ENCODE measurements at places on chromosomes 13 and 19.

DNA sequence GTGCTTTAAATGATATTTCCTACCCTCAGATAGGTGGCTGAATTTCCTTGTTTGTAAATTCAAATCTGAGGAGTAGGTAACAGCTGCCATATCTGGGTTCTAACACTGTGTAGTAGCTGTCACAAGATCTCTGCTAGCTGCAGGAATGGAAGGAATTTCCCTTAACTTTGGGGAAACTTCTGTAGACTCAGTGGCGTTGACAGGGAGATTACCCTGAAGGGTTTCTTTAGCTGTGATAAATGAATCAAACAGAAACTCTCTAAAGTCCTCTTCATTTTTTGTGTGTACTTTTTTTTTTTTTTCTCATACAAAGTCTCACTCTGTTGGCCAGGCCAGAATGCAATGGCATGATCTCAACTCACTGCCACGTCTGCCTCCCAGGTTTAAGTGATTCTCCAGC lies 5.3 kb upstream of the EPSTI1 start:
- peak; percentile 81 for DNase-seq

DNA sequence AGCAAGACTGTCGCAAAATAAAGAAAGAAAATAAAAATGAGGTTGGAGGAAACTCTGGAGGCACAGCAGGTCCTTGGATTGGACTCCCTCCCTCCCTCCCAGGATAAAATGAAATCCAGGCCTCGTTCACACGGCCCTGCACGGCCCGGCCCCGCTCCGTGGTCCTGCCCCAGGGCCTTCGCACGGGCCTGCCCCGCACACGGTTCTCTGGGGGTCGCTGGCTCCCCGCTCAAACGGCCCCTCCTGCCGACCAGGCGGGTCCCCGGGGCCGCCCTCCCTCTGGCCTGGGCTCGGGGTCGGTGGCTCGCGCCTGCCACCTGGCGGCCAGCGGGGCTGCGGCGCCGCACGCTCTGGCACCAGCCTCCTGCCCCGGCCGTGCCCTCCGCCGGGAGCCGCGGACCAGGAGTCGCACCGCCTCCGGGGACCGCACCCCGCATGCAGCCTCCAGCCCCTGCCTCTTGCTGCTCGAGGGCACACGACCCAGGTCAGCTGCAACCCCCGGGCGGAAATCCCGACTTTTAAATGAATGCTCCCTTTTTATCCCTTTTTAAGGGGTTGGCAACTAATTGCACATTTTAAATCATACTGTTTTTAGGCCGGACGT lies 1.5 kb upstream of the WDR18 start:
- DNase-seq, result peak; percentile 54

GRCh38 chr13:66513728-66514127 lies 716.4 kb downstream of the PCDH9 start:
- peak; percentile 72 for DNase-seq

- no peak for DNase-seq
These were observed 51.8 kb downstream of the MLLT1 start for GRCh38 chr19:6227936-6228325.

- DNase-seq, result no peak
These were observed 104.5 kb downstream of the SUCLA2 start for GRCh38 chr13:47896546-47896945.

GRCh38 chr13:25166306-25166705 lies 5.8 kb downstream of the AMER2 start:
- no peak for DNase-seq
